ENCODE measurements at places on chromosomes 7 and 10. TPM values are rescaled to one million over a fixed set of nuclear protein-coding genes. Genes with fewer than 3 reads are reported as not detected.

The AS3MT gene
- 5.4 TPM for total RNA-seq

The AFAP1L2 gene
- 6.3 TPM for total RNA-seq

The CTAGE4 gene
- 7.5 TPM for total RNA-seq

The FGFR2 gene
- 135 TPM for total RNA-seq

The CEP55 gene
- total RNA-seq: 1.3 TPM

The ZNF467 gene
- 31.1 TPM for total RNA-seq

The BLNK gene
- total RNA-seq: 43.9 TPM

DNA sequence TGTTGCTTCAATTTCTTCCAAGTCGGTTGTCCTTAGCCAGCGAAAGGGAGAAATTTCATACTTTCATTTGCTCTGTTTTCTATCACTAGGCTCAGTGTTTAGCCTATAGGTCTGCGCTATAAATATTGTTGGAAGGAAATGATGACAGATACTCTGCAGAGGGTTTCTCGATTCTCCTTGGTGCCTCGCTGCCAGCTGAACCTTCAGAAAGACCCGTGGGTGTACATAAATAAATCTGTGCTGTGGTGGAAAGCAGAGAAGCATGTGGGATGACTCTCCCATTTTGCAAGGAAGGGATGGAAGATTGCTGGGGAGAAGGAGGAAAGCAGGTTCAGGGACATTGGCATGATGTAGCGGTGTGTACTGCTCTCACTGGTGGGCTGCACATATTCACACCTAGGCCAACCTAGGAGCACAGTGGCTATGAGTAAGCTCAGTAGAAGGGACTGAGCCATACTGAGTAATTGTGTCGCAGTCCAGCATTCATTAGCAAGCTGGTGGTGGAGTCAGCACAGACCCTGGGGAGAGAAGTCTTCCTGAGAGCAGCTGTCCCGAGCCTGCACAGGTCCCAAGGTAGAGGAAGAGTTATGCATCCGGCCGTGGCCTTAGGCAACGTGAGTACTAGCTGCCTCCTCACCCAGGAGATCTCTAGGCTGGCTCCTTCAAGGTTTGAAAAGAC, 50.5 kb downstream of the PNLIPRP3 start:
- no peak for DNase-seq

GRCh38 chr7:154546946-154547587, 455.9 kb downstream of the PAXIP1 start:
- DNase-seq: no peak

DNA sequence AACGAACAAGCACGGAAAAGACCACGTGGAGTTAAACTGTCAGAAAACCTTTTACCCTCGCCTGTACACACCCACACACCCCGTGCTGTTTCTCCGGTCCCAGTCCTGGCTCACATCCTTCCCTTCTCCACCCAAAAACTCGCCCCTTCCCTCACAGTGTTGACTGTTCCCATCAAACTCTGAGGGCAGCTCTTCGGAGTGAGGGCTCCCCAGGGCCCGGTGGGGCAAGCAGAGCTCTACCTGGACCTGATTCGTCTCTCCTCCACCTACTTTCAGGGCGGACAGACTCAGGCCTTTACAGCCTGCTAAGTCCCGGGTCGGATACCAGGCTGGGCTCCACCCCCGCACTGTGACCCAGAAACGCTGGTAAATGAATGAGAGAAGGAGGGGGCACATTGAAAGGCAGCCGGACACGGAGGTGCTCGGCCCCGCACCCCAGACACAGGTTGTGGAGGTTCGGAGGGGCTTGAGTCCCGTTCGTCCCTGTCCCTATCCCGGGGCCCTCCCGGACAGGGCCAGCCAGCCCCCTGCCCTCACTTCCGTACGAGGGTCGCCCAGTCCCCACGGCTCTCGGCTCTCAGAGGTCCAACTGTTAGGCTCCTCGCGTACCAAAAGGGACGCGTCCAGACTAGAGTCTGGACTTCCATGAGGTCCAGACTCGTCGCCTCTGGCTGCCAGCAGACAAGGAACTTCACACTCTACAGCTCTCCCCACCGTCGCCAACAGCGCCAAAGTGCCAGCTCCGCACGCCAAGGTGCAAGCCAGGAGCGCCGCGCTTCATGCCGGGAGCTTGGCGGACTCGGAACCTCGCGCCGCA, 31.7 kb upstream of the ASL start:
- peak; percentile 41 for DNase-seq

- DNase-seq: no peak
Observed at GRCh38 chr10:68992636-68993440, 4.2 kb downstream of the KIFBP start.

GRCh38 chr10:76644476-76644875, 993.1 kb downstream of the KCNMA1 start:
- DNase-seq: no peak

- DNase-seq: no peak
Observed at GRCh38 chr7:143936087-143937009, 1.3 kb downstream of the OR2F2 start.

- DNase-seq: no peak
Observed at GRCh38 chr7:139618482-139619366, 95.2 kb downstream of the CLEC2L start.

- DNase-seq: no peak
Observed at GRCh38 chr7:122161628-122162027, 17.6 kb upstream of the AASS start.

DNA sequence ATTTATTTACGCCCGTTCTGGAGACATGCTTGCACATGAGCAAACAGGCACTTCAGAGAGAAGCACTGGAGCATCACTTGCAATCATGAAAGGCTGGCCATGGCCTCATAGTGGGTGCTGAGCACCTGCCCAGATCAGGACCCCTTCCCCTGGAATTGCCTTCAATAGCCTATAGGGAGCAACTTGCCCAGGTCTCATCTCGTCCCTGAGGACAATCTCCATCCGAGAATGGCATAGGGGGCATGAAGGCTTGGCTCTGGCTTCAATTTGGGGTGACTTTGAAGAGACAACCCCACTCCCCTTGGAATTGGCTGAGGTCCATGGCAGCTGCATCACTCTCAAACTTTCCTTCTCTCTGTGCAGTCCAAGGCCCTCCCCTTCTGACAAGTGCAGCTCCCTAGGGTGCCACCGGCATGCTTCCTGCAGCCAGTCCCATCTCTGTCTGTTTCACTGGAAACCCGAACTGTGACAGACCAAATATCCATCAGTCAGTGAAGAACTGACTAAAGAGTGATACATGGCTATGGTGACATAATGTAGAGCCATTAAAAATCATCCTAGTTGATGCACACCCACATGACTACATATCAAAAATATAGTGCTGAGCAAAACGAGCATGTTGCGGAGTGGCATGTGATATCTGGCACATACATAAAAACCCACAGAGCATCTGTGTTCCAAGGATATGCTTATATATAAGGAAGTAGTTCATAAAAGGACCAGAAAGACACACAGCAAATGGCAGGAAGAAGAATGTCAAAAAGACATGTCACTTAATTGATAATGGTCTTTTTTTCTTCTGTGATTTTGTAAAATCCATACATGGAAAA, 12.4 kb downstream of the GDF2 start:
- DNase-seq: no peak

DNA sequence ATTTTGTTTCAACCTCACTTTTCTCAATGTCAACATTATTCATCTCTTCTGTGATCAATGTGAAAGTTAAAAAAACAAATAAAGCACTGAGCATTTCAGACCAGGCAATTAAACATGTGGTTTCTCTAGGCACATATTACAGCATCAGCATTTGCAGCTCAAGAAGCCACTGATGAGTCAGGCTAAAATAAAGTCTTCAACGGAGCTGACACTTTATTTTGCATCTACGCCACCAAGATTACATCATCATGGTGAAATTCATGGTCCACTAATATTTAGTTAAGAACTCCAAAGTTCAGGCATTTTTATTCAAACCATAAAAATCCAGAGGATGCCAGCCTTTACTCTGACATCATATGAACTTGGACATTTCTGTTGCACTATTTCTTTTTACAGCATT, 33.0 kb downstream of the MAGI2 start:
- no peak for DNase-seq
